ENCODE measurements at places on chromosomes 5 and 9. TPM values are rescaled to one million over a fixed set of nuclear protein-coding genes. Genes with fewer than 3 reads are reported as not detected.

DNA sequence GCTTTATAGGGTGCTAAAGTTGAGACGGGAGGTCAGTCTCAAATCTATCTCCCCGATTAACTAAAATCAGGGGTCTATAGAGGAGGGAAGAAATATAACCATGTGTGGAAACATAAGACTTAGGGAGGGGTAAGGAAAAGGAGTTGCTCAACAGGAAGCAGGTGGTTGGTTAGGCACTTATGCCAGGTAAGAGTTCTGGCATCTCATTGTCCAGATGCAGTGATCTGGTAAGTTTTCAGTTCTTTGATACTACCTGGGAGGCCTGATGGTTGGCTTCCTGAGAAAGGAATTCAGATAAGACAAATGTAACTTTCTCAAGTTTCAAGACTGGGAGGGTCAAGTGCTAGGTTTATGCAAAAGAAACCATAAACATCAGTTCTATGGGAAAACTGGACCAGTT lies 47.7 kb downstream of the CERT1 start:
- no peak for DNase-seq

DNA sequence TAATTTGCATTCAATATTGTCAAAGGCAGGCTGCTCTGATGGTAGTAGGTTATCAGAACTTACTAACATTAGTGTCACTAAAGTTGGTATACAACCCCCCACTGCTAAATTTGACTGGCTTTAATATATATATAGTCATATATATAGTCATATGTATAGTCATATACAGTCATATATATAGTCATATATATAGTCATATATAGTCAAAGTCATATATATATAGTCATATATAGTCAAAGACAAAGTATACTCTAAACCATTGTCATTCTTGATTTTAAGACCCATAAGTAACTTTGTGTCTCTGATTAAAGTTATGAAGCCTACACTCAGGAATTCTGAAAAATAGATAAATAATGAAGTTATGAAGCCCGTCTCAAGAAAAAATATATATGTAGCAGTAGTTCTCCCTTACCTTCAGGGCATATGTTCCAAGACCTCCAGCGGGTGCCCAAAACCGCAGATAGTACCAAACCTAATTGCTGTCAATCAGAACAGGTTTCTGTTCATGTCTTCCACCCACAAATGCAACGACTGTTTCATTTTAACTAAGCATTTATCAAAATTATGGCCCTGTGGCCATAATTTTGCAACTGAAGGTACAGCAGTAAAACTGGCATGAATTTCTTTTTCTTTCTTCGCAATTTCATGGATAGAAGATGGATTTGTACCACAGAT lies 40.1 kb downstream of the TRPM6 start:
- DNase-seq, result no peak

GRCh38 chr5:178069909-178070308 lies 43.4 kb upstream of the N4BP3 start:
- DNase-seq, result no peak

DNA sequence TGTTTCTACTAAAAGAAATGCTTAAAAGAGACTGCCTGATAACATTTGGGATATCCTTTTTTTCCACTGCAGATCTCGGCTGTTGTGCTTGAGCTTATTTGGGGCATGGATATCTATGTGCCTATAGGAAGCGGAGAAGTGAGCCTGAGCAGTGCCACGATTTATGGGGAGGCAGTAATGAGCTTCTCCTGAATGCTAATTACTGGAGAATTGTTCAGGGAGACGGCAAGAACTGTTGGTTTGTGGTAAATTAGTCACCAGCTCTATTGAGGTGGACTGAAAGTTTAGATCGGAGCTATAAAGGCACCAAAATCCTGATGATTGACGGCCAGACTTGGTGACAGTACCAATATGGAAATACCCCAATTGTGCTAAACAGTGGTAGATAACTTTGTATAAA lies 186.5 kb downstream of the ARHGEF28 start:
- no peak for DNase-seq

GRCh38 chr9:90306158-90306557 lies 336.5 kb downstream of the DIRAS2 start:
- no peak for DNase-seq

DNA sequence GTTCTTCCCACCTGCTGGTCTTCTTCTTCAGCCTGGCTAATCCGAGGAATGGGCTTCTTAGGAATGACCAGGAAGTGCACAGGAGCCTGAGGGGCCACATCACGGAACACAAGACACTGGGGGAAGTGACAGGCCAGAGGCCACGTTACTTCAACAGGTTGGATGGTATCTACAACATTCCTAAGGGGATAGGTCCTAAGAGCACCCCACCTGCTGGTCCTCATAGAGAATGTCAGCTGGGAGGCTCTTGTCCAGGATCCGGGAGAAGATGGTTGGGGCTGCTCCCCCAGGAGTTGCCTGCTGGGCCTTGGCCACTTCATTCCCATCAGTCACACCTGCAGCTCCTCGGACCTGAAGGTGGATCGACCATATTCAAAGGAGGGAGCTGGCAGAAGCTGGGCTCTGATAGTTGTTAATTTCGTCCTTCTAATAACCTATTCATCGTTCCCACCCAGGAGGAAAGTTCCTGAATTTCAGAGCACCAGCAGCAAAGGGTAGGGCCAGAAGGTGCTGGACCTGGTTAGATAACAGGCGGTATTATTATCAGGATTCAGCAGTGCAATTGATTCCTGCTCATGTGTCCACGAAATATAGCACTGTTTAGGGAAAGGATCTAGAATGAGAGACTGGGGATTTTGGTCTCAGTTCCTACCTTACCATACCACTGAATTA lies 1.3 kb downstream of the HINT2 start:
- DNase-seq, result no peak

DNA sequence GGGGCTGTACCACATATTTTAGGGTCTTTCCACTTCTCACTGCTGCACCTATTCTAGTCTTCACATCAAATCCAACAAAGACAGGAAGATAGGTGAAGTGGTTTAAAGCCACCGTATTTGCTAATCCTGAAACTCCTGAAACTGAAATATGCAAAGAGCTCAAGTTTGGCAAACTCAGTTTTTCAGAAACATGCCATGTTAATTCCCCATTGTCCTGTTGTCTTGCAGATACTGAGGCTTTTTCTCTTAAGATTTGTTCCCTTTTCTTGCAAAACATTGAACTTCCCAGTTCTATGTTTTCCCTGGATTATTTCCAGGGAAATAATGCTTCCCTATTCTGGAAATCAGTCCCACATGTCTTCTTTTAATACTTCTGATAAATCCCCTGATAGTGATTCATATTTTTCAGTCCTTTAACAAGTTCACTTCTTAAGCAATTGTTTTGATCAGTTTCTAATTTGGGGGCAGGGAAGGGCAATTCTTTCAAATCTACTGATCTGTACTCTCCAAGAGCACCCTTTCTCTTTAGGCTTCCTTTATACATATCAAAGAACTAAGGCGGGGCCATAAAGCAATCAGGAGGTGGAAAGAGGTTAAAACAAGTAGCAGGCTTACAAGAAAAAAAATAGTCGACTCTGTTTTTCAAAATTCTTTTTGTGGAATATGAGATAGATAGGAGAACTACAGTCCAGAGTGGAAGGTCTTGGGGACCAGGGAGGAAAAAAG lies 648.5 kb downstream of the BNC2 start:
- no peak for DNase-seq

DNA sequence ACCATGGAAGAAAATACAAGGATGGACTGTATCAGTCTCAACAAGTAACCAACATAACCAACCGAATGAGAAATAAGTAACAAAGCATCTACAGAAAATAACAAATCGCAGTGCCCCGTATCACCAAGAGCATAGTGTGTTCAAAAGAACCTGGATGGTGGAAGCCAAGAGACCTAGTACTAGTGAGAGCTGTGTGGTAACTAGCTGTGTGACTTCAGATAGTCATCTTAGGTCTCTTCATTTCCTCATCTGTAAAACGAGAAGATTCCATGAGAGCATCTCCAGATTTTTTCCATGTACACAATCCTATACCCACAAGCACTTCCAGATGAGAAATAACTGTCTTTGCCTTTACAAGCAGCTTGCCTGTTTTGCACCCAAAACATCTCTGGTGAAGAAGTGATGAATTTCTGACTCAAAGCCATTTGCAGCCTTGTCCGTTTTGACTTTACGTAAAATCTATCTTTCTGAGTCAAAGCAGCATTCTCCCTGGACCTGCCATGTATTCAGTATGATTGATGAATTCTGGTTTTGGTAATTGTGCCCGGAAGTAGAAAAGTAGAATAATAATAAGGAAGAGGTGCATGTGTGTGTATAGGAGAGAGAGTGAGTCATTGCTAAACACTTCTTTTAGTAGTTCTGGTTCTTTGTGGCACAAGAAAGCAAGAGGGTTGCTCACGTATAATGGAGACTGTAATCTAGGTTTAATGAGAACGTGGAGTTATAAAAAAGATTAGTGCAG lies 41.0 kb downstream of the AOPEP start:
- DNase-seq, result no peak

TEX48 gene
- total RNA-seq, result not detected

IFNK gene
- not detected for total RNA-seq

SCGB3A2 gene
- total RNA-seq, result not detected

HTR1A gene
- total RNA-seq, result not detected

SPINK6 gene
- not detected for total RNA-seq
